ENCODE measurements at places on chromosomes 5 and 9. TPM values are rescaled to one million over a fixed set of nuclear protein-coding genes. Genes with fewer than 3 reads are reported as not detected.

Gene KIF12
- 0.59 TPM for total RNA-seq

Gene PRLR
- total RNA-seq, result 0.51 TPM

DNA sequence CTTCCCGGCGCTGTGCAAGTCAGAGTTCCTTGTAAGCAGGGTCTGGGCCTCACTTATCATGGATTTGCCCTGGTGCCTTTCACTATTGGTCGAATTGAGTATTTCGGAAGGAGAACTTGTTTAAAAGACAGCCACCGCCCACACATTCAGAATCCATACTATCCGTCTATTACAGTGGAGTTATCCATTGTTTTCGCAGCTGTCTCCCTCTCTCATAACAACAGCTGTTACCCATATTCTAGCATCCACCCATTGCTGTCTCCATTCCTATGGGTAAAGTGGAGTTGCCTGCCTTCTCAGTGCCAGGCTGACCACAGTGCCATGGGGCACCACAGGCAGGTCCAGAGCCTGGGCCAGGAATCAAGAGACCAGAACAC is 20.2 kb downstream of the FAXDC2 start:
- no peak overlapping the region for H3K4me3 ChIP-seq
- H3K4me1 ChIP-seq, result peaks cover 5% of the 10 kb centered on the region
- no peaks in the 10 kb centered on the region for H3K27me3 ChIP-seq
- no peak for DNase-seq

Gene RANBP3L
- total RNA-seq, result not detected

GRCh38 chr5:83516377-83516776 is 44.8 kb downstream of the VCAN start:
- H3K4me3 ChIP-seq, result no peak overlapping the region
- no peak for DNase-seq
- H3K27me3 ChIP-seq, result no peaks in the 10 kb centered on the region
- peaks cover 7% of the 10 kb centered on the region for H3K36me3 ChIP-seq

DNA sequence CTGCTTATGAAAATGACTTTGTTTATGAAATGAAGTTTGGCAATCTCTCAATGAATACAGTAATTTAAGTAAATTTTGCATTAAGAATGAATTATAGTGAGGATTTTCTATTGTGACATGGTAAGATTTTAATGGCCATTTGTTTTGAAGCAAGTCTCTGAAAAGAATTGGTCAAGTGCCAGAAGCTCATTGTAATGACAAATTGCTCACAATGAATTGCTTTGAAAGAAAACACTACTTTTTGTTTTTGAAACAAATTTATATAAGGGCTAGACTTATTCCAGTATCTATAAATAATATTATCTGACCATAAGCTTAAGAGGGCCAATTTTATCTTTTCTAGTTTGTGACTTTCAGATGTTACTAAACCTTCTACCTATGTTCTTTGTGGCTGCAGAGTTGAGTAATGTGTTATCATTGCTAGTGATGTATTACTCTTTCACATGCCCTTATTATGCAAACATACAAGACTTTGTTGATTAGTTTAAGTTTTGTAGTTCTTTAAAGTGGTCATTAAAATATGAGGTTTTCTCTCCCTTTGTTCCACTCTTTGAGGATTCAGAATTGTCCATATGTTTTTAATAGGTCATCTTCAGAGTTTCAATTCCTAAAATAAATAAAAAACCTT is 93.0 kb upstream of the ZNF608 start:
- H3K4me3 ChIP-seq, result no peak overlapping the region
- no peaks in the 10 kb centered on the region for H3K4me1 ChIP-seq
- no peaks in the 10 kb centered on the region for H3K27me3 ChIP-seq

DNA sequence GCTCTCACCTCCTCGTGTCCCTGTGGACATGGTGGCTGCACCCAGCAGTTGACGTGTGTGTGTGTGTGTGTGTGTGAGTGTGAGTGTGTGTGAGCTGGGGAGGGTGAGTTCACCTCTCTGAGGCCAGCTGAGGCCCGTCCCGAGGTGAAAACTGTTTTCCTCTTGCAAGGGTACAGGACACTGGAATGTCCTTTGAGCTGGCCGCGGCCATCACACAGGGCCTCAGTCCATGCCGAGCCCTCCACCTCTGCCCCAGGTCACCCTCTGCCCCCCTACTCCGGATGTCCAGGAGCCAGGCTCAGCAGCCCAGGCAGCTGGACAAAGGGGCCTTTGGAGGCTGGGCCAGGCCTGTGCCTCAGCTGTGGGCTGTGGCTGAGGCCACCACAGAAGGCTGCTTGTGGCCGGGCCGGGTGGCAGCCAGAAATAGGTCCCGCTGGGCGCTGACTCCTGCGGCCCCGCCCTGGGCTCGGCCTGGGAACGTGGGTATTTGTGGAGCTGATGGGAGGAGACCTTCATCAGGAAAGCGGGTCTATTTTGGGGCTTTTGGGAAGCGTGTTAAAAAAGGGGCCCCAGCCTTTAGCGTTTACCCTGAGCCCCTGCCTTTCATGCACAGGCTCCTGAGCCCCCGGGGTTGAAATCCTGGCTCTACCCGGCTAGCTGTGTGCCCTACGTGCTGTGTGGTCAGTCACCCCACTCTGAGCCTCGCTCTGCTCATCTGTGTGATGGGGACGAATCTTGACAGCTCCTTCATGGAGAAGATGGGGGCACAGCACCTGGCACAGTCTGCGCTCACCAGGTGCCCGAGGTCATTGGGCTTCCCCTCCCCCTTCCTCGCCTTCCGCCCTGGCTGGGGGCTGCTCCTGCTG is 75.1 kb upstream of the IER5L start:
- H3K36me3 ChIP-seq, result no peaks in the 10 kb centered on the region
- H3K4me1 ChIP-seq, result peaks cover 20% of the 10 kb centered on the region
- no peak overlapping the region for H3K27ac ChIP-seq
- DNase-seq, result peak; percentile 41

DNA sequence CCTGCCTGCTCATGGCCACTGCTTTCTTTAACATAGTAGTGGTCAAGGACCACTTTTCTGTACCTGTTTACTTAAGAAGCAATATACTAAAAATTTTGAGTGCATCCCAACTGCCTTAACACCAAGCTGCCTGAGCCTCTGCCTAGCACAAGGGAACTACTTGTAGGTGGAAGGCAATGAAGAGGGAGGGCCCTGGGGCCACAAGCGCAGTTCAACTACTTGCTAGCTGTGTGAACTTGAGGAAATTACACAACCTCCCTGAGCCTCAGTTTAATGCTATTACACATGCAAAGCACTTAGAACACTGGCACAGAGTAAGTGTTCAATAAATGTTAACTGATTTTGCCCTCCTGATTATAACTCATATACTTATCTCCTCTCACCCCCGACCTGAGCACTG is 6.3 kb downstream of the ARL15 start:
- H3K27me3 ChIP-seq, result no peaks in the 10 kb centered on the region
- H3K4me3 ChIP-seq, result no peak overlapping the region
- no peak for DNase-seq

GRCh38 chr5:127441799-127442484 is 75.5 kb upstream of the PRRC1 start:
- no peak overlapping the region for H3K4me3 ChIP-seq
- no peaks in the 10 kb centered on the region for H3K27me3 ChIP-seq
- no peaks in the 10 kb centered on the region for H3K36me3 ChIP-seq
- no peak overlapping the region for H3K27ac ChIP-seq
- peaks cover 10% of the 10 kb centered on the region for H3K4me1 ChIP-seq

Gene STING1
- total RNA-seq, result 0.19 TPM

DNA sequence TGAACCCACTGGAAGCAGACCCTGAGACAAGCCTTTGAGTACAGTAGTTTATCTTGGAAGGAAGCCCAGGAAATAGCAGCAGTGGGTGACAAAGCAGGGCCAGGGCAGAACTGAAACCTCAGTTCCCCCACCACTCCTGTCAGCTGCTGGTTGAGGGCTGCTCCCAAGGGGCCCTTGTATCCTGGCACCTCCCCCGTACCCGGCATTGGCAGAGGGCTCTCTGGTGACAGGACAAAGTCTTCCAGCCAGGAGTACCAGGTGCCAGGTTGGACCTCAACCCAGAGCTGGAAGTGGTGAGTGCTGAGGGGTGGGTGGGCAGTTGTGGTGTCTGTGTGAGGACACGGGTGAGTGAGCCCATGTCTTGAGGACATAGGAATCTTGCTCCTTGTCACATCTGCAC is 123.3 kb downstream of the PHF2 start:
- no peaks in the 10 kb centered on the region for H3K36me3 ChIP-seq
- no peaks in the 10 kb centered on the region for H3K27me3 ChIP-seq
- H3K4me3 ChIP-seq, result no peak overlapping the region
- no peaks in the 10 kb centered on the region for H3K4me1 ChIP-seq
- DNase-seq, result no peak
- H3K27ac ChIP-seq, result no peak overlapping the region

DNA sequence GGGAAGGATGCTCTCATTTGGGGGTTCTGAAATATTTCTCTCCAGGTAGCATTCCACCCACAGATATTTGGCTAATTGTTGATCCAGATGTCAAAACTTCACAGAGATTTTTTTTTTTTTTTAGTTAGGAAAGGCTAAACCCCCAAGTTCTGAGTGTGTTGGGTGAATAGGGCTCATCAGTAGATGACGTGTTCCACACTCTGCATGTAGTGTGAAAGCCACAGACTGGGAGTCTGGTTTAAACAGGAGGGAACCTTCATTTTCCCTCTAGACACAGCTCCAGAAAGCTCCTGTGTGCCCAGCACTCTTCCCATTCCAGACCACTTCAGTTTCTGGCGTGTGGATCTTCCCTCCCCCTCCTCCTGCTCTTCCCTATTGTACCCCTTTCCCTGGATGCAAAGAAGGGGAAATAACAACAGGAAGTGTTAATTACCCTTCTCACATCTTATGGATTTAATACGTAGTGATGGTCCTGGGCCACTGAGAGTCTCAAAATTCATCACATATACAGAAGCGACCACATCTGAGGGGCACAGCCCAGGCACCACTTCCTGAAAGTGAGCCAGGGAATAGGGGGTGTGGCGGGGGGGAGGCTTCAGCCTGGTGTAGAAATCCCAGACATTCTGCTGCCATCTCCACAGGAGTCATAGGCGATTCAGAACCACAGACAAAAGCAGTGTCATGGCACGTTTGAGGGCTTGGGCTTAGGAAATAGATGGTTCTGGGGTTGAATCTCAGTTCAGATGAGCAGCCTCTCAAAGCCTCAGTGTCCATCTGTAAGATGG is 65.1 kb downstream of the DAP start:
- H3K36me3 ChIP-seq, result no peaks in the 10 kb centered on the region
- no peak overlapping the region for H3K27ac ChIP-seq
- no peak for DNase-seq
- H3K4me1 ChIP-seq, result no peaks in the 10 kb centered on the region
- no peaks in the 10 kb centered on the region for H3K27me3 ChIP-seq

DNA sequence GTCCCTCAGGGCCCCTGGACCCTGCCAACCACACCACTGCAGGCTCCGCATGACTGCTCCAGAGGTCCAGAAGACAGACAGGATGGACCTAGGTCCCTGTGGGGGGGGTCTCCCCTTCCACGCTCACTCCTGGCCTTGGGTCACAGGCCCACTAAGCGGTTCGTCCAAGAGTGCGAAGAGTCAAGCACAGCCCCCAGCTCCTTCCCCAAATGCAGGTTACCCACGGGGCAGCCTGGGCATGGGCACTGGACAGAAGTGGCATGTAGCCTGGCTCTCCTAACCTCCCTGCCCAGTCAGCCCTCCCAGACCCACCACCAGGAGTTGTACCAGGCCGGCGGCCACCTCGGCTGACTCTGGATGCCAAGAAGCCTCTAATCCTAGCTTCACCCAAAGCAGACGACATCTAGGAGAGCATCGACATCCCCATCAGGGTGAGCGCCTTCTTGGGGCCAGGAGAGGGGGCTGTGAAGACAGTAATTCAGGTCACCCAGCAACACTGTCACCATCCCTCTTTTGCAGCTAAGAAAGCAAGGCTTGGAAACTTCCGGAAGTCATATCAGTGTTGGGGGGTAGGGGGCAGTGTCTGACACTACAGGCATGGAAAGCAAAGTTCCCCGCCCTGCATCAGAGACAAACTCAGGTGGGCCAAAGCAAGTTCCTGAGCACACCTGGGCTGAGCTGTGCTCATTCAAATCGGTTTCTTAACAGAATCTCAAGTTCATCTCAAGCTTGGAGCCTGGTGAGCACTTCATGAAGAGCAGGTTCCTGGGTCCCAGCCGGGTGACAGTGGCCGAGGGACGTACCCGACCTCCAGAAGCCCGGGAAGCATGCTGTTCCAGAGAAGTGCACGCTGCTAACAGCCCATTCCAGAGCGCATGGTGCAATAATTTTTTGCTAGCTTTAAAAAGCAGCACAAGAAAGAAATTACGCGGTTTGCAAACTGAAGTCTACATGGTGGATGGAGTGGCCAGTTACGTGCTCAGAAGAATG is 68.7 kb downstream of the SEMA4D start:
- H3K4me1 ChIP-seq, result no peaks in the 10 kb centered on the region
- DNase-seq, result peak; percentile 46
- H3K36me3 ChIP-seq, result no peaks in the 10 kb centered on the region

DNA sequence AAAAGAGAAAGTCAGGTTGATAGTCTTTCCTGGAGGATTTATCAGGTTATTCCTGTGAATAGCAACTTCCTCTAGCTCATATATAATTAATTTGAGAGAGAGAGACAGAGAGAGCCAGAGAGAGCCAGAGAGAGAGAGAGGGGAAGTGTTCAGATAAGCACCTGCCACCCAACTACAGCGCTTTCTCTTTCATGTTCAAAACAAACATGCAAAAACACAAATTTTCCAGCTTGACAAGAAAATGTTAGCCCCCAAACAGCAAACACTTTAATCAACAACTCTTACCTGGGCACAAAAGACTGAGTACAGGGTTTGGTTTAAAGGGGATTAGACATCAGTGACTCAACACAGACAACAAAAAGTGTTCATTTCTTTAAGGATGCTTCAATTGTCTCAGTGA is 61.7 kb upstream of the PLPP6 start:
- H3K4me1 ChIP-seq, result peaks cover 26% of the 10 kb centered on the region
- DNase-seq, result no peak
- H3K27ac ChIP-seq, result no peak overlapping the region

- H3K27ac ChIP-seq, result peak overlapping the region; percentile 96
- DNase-seq, result peak; percentile 70
- no peaks in the 10 kb centered on the region for H3K27me3 ChIP-seq
- H3K4me3 ChIP-seq, result peak overlapping the region; percentile 92
These were observed 714 bp downstream of the UBE2D2 start for GRCh38 chr5:139561655-139562451.

DNA sequence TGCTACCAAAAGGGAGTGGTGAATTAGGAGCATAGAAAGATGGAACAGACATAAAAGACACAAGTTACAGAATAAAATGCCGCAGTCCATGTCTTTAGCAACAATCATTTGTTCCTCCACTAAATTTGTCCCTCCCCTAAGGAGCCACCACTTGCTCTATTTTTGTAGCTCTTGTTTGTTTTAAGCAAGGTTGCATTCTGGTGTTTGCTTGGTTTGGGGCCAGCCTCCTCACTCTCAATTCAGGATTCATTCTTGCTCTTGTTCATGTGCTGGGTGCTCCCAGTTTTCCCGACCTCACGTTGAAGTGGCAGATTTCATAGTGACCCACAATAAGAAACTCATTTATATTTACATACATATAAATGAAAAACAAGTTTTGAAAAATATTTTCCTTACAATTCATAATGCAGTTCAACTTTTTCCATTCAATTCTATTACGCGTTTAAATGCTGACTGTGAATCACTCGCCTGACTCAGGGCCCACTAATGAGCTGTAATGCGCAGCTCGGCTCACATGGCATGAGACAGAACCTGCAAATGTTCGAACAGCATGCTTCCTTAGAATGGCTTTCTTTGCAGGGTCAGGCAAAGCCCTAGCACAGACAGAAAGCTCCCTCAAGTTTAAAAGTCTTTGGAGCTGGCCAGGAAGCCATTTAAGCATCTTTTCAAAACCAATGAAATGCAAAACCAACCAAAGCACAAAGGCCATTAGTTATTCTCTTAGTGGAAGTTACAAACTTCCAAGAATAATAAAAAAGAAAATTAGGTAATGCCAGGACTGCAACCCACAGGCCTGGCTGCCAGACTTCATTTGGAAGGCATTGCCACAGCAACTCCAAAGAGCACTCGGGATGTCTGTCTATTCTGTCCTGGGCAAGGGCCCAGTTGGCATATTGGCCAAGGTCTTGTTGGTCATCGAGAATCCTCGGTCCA is 41.7 kb downstream of the RETREG1 start:
- H3K27me3 ChIP-seq, result no peaks in the 10 kb centered on the region
- H3K4me1 ChIP-seq, result peaks cover 25% of the 10 kb centered on the region
- DNase-seq, result peak; percentile 46
- H3K4me3 ChIP-seq, result no peak overlapping the region

Measured in neural progenitor cell (in vitro differentiated cells).